ENCODE measurements at places on chromosomes 2 and 18. TPM values are rescaled to one million over a fixed set of nuclear protein-coding genes. Genes with fewer than 3 reads are reported as not detected.

Gene SALL3
- total RNA-seq = not detected

Gene HOXD3
- 7.5 TPM for total RNA-seq

GRCh38 chr2:173607606-173608311 is 253.1 kb downstream of the CDCA7 start:
- DNase-seq = no peak

Gene SNED1
- total RNA-seq = not detected

GRCh38 chr2:80153151-80153550 is 151.4 kb downstream of the LRRTM1 start:
- DNase-seq = no peak

Gene GAREM1
- 2.0 TPM for total RNA-seq

DNA sequence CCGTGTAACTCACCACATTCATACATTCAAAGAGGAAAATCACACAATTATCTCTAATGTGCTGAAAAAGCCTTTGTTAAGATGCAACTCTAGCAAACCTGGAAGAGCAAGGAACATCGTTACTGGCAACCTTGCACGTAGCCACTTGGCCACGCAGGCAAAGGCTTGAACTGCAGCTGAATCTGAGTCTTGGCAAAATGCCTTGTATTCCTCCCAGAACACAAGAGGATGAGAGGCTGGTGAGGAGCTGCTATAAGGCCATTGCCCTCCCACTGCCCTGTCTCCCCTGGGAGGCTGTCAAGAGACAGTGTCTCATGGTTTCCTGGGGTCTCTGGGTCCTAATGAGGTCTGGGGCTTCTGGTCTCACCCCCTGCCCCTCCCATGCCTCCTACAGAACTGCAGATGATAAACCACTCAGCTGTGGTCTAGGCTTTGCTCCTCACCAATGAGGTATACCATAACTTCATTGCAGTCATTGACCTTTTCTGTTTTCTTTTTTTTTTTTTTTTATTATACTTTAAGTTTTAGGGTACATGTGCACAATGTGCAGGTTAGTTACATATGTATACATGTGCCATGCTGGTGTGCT is 141.4 kb downstream of the SPP2 start:
- peak; percentile 79 for DNase-seq

- no peak for DNase-seq
These were observed 79.7 kb upstream of the APCDD1 start for GRCh38 chr18:10374636-10375293.
